ENCODE measurements at places on chromosomes 16 and 17.
A peak's percentile ranks its signal among the peaks of the same experiment; 100 is the strongest.

GRCh38 chr16:58464047-58464915 is 35.7 kb upstream of the NDRG4 start:
- no peak for DNase-seq

- peak; percentile 66 for DNase-seq
Observed at GRCh38 chr16:85557971-85558657, 55.0 kb upstream of the GSE1 start.

GRCh38 chr16:85029408-85029784 is 1.8 kb downstream of the KIAA0513 start:
- peak; percentile 17 for DNase-seq

GRCh38 chr16:27251541-27252205 is 16.9 kb downstream of the NSMCE1 start:
- DNase-seq: no peak

- no peak for DNase-seq
Observed at GRCh38 chr16:1691276-1691675, 13.2 kb downstream of the JPT2 start.

DNA sequence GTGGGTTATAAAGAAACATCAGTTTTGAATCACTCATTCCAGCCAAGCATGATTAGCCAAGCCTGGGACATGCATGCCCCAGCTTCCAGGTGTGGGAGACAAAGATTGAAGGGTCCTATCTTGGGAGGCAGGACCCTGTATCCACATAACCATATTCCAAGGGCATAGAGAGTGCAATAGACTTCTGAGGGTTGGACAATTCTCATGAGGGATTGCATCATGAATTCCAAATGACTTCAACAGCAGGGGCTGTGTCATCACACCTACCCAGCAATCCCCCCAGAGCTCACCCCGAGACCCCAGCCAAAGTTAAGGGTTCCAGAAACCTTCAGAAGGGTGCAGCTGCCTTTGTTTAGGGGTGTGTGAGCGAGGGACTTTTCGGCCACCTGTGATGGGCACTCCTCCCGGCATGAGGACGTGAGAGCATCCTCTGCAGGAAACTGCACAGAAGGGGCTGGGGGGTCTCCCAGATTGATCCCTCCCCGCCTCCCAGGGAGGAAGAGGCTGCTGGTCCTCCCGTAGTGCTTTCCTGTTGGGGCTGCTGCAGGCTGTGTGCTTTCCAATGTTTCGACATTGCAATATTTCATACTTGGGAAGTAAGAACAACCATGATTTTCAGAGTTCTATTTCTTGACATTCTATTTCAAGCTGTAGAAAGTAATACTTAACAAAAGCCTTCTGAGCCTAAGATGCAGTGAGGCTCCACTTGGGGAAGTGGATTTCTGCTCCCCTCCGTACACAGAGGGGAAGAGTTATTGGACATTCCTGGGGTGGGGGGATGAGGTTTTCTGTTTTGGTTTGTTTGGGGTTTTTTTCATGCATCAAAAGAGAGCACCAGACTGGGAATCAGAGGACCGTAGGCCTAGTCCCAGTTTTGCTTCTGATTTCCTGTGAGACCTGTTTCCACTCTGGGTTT is 13.3 kb upstream of the PITPNM3 start:
- DNase-seq: no peak

DNA sequence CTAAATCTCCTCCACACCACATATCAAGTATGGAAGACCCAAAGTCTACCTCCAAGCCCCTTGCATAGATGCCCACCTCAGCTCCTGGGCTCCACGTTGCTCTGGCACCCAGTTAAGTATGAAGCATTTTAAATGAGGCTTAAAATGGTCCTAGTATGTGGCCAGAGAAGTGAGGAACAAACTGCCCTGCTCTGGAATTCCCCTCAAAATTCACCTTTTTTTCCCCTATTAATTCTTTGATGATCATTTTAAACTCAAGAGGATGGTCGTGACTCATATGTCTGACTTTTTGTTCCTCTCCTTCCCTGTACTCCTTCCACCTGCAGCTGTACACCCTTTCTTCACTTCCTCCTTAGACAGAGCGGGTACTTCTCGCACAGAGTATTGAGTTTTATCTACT is 234.5 kb upstream of the MYOCD start:
- DNase-seq: no peak

- DNase-seq: peak; percentile 38
Observed at GRCh38 chr16:30927789-30928378, 4.5 kb downstream of the FBXL19 start.

GRCh38 chr17:32879134-32879533 is 2.2 kb upstream of the MYO1D start:
- no peak for DNase-seq

- no peak for DNase-seq
Observed at GRCh38 chr16:3485821-3486505, 9.3 kb downstream of the C16orf90 start.

DNA sequence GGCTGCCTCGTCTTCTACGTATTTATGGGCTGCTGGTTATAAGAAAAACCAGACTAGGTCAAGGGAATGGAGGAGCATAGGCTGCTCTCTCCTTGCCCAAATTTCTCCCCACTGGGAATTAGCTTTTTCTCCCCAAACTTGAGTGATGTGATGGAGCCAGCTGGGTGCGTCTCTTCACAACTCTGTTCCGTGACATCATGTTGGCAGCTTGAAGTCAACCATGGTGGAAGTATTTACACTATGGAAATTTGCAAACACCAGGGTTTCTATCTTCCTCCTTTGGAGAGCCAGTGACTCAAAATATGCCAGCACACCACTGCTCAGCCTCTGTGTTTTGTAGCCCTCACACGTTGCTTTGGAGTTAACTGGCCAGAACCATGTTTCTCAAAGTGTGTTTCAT is 78.1 kb downstream of the OR1D5 start:
- no peak for DNase-seq

DNA sequence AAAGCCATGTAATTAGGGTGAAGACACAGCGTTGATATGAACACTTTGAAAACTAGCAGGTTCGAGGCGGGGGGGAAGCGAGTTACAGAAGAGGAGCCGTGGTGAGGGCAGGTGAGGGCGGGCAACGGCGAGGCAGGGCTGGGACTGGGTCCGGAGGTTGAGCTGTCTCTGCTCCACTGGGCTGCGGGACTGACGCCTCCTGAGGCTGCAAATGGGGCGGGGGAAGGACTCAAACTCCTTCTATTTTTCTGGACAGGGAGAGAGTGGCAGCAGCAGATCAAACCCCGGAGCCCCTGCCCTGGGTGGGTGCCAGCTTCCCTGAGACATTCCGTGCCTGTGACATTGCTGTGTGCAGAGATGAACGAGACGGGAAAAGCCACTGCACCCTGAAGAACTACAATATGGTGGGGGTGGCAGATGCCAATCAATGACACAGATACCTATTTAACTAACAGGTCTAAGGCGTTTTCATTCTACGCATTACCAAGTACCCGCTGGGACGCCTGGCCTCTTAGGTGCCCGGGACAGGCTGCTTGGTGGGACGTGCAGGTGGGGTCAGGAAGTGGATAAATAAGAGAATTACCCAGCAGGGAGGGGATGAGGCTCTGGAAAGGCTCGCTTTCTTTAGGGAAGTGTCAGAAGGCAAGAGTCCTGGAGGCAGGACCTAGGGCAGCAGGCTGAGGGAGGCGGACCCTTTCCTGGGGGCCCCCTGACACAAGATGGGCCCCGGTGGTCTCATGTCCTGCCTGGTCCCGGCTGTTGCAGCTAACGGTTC is 30.4 kb downstream of the RPH3AL start:
- DNase-seq: no peak

- DNase-seq: no peak
Observed at GRCh38 chr16:7405166-7405565, 72.5 kb downstream of the RBFOX1 start.

- no peak for DNase-seq
Observed at GRCh38 chr16:77359065-77359502, 75.8 kb downstream of the ADAMTS18 start.

DNA sequence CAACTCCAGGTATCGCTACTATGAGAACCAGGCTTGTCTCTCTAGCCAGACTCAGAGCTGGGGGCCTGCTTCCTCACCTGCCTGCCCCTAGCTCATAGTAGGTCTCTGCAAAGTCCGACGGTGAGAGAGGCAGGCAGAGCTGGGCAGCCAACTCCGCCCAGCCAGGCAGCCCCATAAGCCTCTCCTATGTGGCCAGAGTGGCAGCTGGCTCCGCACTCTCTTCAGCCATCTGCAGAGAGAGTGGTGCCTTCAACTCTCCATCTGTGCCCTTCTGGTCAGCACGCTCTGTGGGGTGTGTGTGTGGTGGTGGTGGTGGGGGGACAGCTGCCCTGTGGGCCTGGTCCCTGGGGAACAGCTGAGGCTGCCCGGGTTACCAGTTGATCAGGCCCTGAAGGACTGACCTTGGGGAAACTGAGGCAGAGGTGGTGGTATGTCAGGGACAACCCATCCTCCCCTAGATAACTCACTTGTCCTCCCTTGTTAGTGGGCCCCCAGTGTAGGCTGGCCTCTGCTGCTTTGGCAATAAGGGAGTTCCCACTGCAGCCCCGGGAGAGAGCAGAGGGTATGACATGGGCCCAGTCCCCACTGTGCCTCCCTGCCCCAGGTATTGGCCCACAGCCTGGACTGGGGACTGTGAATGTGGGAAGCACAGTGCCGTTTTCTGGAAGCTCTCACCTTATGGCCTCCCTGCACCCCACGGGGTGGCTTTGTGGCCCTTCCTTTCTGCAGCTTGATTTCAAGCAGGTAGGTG is 1.8 kb upstream of the ADGRG1 start:
- DNase-seq: no peak

GRCh38 chr16:17433577-17434451 is 36.9 kb downstream of the XYLT1 start:
- DNase-seq: no peak

- no peak for DNase-seq
Observed at GRCh38 chr17:17456251-17456650, 20.5 kb upstream of the MED9 start.

DNA sequence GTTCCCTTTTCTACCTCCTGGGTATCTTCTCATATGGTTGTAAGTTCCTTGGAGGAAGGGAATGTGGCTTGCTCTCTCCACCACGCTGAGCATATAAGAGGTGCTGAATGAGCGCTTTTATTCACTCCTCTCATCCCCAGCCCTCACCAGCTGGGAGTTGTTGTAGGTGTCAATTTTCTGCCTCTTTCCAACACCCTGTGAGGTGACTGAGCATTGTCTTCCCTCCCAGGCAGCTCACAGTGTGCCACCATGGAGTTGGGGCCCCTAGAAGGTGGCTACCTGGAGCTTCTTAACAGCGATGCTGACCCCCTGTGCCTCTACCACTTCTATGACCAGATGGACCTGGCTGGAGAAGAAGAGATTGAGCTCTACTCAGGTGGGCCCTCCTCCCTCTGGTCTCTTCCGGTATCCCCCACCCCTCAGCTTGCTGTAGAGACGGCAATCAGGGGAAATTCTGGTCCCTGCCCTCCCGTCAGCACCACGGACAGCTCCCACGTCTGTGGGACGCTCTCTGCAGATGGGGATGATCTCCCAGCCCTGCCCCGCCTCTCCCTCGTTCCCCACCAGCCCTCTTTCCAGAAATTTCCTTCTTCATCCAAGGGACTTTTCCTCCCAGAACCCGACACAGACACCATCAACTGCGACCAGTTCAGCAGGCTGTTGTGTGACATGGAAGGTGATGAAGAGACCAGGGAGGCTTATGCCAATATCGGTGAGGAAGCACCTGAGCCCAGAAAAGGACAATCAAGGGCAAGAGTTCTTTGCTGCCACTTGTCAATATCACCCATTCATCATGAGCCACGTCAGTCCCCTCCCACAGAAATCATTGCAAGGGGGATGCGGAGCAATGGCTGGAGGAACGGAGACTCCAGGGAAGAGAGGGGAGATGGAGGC is 18.3 kb downstream of the CIITA start:
- DNase-seq: no peak

DNA sequence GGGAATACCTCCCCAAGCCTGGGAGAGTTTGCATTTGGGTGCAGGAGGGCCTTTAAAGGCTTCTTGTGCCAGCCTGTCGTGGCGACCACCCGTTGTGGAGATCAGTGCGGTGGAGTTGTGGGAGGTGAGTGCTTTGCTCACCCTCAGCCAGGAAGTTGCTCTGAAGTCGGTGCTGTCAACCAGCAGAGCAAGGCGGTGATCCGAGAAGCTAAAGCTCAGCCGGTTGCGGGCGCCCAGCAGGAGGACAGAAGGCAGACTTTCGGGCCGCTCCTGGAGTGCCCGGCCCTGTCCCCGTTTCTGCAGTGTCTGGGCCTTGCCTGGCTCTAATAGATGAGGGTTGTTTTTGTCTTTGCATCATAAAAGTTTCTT is 1.4 kb downstream of the UBE2I start:
- peak; percentile 34 for DNase-seq

GRCh38 chr17:39759204-39759603 is 21.5 kb downstream of the GRB7 start:
- DNase-seq: no peak

GRCh38 chr17:8192070-8192815 is 2.3 kb upstream of the BORCS6 start:
- DNase-seq: peak; percentile 86

GRCh38 chr17:77572065-77572601 is 386.4 kb upstream of the TNRC6C start:
- no peak for DNase-seq

DNA sequence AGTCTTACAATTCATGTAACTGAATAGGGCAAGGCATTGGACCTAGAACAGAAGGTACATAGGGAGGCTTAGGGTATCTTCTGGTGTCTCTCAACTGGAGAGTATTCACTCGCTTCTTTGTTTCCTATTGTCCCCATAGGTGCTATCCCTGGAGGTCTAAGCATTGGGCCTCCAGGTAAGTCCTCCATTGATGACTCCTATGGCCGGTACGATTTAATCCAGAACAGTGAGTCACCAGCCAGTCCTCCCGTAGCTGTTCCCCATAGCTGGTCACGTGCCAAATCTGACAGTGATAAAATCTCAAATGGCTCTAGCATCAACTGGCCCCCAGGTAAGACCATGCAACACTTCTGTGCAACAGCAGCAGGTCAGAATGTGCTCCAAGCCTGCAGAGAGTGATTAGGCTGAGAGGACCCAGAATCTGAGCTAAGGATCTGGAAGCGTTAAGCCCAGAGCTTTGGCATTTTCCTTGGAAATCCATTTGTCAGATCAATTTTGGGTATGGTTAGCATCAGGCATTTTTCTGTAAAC is 35.7 kb downstream of the TMC6 start:
- no peak for DNase-seq

DNA sequence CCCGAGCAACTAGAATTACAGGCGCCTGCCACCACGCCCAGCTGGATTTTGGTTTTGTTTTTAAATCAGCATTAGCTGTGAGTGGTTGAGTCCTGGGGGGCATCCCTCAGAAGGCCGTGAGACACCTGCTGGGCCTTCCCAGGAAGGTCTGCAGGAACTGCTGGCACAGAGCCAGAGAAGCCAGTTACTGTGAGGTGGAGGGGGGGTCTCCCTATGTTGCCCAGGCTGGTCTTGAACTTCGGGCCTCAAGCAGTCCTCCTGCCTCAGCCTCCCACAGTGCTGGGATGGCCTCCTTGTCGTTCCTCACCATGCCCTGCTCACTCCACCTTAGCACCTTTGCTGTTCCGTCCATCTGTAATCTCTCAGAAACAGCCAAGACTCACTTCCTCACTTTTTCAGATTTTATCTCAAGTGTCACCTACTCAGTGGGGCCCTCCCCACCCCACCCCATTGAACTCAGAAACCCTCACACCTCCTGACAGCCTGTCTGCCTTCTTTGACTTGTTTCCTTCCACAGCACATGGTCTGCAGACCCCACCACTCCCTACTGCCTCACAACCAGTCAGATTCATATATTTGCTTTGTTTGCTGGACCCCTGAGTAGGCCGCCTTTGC is 62.3 kb downstream of the WSB1 start:
- no peak for DNase-seq

All from MM.1S (cell line).